Femur (tissue), 1 donor: ENCODE measurements at places on chromosomes 7 and 10.

DNA sequence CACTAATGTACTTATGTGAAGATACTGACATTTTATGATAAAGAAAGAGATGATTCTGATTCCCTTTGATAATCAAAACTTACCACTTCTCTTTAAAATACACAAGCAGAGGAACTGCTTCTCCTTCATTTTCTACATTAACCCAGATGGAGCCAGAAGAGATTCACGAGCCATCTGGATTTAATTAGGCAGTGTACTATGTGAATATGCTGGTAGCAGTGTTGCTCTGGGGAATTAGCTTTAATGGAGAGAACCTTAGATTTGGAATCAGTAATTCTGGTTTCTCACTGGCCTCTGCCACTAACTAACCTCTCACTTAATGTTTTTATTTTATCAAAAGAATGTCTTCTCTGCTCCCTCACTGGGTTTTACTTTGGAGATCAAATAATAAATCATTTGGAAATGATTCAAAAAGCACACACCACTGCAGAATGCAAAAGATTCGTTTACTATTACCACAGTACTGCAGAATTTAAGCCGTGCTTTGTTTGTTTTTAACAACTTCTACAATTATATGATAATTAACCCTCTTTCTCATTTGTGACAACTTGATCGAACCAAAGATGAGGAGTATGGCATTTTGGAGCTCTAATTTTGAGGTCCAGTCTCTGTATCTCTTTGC lies 77.5 kb upstream of the PHYHIPL start:
- DNase-seq = no peak

GRCh38 chr7:47580175-47580706 lies 1.7 kb downstream of the TNS3 start:
- DNase-seq = no peak

GRCh38 chr7:29893351-29893965 lies 87.2 kb downstream of the WIPF3 start:
- DNase-seq = no peak

- DNase-seq = no peak
Measured at GRCh38 chr7:18702071-18702829, 206.7 kb downstream of the HDAC9 start.

DNA sequence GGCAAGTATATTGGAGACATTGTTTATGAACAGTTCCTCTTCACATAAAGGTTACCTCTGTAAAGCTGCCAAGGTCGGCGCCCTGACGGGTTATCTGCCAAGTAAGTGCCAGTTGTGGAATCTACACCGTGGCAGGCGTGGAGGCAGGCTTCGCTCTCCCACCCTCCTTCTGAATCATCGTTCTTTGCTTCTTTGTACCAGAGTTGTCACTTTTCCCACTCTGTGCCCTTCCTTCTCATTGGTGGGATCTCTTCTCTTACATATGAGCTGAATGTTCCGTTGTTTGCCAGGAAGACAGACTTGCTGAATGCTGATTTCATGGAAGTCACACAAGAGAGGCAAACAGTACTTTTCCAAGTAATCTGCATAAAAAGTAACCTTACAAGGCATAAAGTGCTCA lies 40.6 kb upstream of the PTPRZ1 start:
- peak; percentile 37 for DNase-seq

- DNase-seq = no peak
Measured at GRCh38 chr10:4931587-4931986, 31.6 kb upstream of the AKR1C1 start.

GRCh38 chr10:119614686-119615085 lies 17.9 kb upstream of the TIAL1 start:
- DNase-seq = no peak

- peak; percentile 66 for DNase-seq
Measured at GRCh38 chr7:24963218-24963617, 16.8 kb downstream of the OSBPL3 start.

GRCh38 chr7:155962191-155962967 lies 150.1 kb upstream of the SHH start:
- no peak for DNase-seq

DNA sequence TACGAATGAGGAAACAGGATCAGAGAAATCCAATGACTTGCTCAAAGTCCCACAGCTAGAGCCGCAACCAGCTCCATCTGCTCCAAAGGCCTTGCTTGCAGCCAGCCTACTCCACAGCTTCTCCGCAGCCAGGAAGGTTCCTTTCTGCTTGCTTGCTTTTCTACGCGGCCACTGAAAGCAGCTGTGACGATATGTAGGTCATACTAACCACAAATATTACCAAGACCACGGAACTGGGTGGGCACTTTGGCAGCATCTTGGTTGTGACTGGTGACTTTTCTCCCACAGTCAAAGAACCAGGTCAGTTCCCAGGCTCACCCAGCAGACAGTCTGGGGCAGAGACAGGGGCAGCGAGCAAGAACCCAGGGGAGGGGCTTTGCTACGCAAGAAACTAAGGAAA lies 86.4 kb downstream of the FAM53B start:
- peak; percentile 63 for DNase-seq

GRCh38 chr7:219581-220150 lies 27.3 kb downstream of the FAM20C start:
- DNase-seq = peak; percentile 69

GRCh38 chr10:86569335-86569734 lies 47.7 kb upstream of the WAPL start:
- no peak for DNase-seq

GRCh38 chr7:49324707-49325106 lies 400.4 kb downstream of the CDC14C start:
- DNase-seq = no peak

DNA sequence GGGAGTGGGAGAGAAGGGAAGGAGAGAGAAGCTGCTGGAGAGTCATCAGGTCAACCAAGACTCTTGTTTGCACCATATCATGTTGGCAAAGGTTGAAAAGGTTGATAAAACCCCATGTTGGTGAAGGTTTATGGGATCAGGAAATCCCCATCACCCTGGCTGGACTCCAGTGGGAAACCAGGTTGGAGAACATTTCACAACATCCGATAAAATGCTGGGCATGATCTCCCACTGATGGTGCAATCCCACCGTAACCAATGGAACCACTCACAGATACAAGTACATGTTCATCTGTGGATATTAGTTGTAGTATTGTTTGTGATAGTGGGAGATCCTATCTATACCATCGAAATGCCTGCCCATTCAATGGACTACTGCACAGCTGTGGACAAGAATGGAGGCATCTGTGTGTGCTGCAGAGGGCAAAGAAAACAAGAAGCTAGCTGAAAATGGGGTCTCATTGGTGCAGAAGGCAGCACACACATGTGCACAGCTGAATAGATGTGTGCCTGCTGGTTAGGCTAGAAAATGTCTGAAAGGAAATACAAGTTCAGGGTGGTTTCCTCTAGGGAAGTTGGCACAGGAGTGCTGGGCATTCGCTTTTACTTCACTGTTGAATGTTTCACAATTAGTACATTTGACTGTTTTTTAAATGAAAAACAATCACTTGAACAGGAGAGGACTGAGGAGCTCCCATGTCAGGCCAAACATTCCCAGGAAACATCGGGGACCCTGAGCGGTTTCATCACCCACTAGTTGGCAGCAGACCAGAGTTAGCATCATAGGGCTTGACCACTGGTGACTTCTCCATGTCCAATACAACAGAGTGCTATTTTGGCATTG lies 80.4 kb upstream of the MGMT start:
- no peak for DNase-seq

GRCh38 chr7:152759949-152760853 lies 649 bp downstream of the ACTR3B start:
- DNase-seq = no peak

GRCh38 chr10:109430799-109431198 lies 492.5 kb downstream of the XPNPEP1 start:
- no peak for DNase-seq

GRCh38 chr10:95664543-95664942 lies 8.0 kb upstream of the ALDH18A1 start:
- DNase-seq = no peak

DNA sequence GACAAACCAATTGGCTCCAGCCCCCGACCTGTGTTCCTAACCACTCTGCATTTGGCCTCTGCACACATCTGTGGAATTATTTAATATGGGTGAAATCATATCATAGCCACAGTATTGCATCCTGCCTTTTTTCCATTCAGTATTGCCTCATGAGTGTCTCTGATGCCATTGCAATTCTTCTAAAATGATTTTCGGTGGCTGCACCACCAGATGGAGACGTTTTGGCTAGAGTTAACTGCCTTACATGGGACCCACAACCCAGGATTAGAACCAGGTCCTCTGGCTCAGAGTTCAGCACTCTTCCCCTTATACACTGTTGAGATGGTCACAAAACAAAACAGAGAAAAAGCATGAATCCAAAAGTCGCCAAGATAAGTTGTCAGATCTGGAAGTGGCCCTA lies 180.8 kb downstream of the EMX2 start:
- DNase-seq = no peak

DNA sequence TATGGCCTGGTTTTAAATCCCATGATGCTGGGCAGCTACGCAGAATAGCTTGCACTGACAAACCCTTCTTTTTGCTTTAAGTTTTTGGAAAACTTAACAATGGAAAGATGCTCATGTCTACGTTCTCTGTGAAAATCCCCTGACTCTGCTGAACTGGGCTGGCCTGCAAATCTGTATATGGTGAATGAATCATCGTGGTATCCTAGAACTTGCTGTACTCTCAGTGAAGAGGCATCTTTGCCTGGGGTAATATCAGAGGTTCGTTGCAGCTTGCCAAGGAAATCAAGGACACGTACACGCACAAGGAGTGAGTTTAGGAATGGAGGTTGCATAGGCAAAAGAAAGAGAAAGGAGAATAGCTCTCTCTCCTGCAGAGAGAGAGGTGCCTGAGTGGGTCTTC lies 382.0 kb upstream of the ADARB2 start:
- no peak for DNase-seq

DNA sequence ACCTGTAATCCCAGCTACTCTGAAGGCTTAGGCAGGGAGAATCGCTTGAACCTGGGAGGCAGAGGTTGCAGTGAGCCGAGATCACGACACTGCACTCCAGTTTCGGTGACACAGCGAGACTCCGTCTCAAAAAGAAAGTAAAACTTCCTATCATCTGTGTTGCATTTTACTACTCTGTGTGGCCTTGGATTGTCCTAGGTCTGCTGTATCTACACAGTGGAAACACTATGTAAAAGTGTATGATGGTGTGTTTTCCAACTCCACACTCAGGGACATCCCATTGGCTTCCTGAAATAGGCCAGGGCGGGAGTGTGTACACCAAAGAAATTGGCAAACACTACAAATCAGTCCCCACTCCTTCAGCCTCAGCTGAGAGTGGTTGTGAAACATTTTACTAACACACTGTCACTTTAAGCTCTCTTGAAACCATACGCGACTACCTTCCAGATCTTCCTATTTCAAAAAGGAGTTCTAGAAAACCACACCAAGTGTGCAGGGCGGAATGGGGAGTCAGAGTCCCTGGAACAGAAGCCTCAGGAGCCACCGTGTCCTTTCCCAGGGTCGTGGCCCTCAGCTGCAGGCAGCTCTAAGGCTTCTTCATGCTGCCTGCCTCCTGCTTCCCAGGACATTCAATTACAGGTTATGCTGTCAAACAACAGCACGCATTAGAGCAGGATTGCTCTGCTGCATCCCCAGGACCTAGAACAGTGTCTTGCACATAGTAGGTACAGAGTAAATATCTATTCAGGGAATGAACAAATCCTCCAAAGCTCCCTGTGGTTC lies 275.4 kb downstream of the PARD3 start:
- peak; percentile 38 for DNase-seq

GRCh38 chr10:82796510-82796909 lies 921.5 kb downstream of the NRG3 start:
- no peak for DNase-seq

- DNase-seq = no peak
Measured at GRCh38 chr10:23051855-23052331, 43.5 kb upstream of the MSRB2 start.

DNA sequence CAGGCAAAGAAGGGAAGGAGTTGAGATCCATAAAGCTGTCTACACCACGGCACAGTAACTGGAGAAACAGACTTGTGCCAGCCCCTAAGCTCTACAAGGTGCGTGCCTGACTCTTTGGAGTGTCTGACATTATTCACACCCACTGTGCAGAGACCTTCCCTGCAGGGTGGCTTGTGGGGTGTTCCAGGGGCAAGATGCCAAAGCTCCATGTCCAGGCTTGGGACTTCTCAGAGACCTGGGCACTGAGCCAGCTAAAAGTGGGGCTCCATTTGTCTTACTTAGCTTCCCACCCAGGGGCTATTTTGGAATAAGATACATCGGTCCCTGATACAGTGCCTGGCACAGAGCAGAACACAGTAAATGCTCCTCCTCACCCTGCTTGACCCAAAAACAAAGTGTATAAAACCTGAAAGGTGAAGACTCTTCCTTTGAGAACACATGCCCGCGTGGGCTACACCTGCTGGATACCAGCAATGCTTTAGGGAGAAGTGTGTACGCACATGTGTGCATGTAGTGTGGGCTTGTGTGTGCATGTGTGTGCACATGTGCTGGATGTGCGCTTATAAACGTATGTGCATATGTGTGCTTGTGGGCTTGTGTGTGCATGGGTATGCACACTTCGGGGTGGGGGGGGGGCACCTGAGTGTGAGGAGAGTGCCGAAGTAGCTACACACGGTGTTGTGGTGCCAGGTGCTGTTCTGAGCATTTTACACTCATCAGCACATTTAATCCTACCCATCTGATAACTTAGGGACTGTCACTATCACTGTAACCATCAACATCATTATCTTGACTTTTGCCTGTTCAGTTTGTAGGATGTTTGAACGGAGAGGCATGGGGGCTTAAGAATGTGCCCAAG lies 143.0 kb downstream of the ARHGAP22 start:
- no peak for DNase-seq

- peak; percentile 60 for DNase-seq
Measured at GRCh38 chr7:30743371-30744074, 8.4 kb upstream of the INMT start.

DNA sequence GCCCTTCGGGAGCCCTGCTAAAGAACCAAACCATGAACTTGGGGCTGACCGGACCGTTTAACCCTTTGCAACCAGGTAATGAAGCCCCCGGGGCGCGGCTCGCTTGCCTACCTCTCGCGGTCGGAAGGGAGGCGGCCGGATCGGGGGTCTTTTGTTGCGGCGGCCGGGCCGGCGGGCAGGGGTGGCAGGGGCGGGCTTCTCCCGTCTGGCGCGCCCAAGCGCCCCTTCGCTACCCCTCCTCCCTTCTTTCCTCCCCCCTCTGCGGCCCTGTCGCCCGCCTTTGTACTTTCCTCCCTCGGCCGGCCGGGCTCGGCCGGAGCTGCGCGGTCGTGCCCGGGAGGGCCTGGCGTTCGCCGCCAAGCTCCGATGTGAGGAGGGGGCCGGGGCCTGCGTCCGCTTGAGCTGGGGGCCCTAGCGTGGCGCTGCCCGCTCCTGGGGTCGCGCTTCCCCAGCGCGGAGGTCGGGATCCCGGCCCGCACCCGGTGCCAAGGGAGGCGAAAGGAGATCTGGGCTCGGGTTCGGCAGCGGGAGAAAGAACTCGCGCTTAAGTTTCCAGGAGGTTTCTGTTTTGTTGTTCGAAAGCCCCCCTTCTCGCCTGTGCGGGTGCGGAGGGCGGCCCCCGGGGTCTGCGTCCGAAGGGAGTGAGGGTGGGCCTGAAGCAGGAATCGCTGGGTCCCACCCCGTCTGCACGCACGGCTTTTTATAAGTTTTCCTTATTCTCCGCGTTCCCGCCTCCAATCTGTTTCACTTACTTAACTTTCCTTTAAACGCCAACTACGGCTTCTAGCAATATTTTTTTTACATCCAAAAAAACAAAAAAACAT lies 436.8 kb upstream of the GALNT17 start:
- DNase-seq = peak; percentile 55
